EL (cell line): ENCODE measurements at places on chromosomes 7 and 10.
A peak's percentile ranks its signal among the peaks of the same experiment; 100 is the strongest.

DNA sequence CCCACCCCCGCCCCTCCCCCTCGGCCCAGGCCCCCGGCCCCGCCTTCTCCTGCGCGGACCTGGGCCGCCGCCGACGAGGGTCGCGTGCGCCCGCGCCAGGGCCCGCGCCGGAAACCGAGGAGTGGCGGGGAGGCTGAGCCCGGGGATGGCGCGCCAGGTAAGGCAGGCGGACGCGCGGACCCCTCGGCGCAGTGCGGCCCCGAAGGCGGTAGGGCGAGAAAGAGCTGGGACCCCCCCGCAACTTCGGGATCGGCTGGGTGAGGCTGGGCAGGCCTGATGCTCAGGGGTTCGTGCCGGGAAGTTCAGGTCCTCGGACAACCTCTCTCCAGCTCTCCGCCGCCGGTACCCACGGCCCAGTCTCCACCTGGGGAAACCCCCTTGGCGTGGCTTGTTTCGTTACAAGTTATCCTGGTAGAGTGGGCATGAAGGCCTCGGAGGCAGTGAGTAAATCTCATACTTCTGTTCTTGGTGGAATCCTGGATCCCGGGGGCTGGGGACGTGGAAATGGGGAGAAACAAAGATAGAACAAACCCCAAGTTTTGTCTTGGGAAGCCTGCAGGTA, 58.4 kb downstream of the ZNF467 start:
- no peak for DNase-seq

- DNase-seq: no peak
Measured at GRCh38 chr10:60967854-60968484, 24.0 kb upstream of the RHOBTB1 start.

DNA sequence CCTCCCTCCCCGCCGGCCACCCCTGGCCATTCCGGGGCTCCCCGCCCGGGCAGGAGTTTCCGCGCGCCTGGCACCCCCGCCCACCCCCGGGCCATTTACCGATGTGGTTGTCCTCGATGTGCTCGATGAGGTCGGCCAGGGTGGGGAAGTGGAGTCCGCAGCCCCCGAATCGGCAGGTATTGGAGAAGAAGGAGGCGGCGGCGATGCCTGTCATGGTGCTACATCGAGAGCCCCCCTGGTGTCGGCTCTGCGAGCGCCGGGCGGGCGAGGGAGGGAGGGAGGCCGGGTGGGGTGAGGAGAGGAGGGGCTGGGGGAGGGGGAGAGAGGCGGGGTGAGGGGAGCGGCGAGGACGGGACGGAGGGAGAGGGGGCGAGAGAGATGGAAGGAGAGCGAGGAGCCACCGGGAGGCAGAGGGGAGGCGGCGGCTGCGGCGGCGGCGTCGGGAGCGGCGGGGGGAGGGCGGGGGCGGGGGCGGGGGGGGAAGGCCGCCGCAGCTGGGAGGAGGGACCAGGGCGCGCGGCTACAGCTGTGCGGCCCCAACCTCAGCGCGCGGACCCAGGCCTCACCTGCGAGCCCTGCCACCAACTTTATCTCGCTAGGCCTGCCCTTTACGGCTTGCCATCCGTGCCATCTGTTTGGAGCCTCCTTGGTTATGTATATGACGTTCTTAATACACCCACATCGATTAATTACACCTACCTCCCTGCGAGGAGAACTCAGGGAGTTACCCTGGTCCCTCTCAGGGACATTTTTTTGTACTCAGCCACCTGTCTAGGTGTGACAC, at the start of gene JAZF1:
JAZF1 (minus strand) TSS at position 432 of the 784 bp plus-strand sequence.
- peak; percentile 53 for DNase-seq

GRCh38 chr7:141094336-141095070, 20.6 kb downstream of the TMEM178B start:
- DNase-seq: no peak

DNA sequence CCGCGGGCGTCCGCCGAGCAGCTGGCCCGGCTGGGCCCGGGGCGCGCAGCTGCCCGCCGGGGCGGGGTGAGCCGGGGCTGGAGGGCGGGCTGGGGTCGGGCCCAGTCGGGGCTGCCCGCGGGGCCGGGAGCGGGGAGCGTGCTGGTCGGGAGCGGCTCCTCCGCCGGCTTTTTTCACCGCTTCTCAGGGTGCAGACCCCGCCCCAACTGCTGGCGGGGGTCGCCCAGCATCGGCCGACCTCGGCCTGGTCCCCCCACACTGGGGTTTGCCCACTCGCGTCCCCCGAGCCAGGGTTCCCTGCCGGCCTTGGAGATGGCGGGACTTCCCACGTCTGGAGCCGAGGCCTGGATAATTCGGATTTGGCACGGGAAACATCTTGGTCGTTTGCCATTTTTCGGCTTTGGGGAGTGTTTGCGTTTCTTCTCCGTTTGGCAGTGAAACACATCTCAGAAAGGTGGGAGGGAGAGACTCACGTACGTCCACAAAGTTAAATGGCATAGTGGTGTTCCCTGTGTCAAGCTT, 432 bp downstream of the TMEM248 start:
- peak; percentile 43 for DNase-seq

DNA sequence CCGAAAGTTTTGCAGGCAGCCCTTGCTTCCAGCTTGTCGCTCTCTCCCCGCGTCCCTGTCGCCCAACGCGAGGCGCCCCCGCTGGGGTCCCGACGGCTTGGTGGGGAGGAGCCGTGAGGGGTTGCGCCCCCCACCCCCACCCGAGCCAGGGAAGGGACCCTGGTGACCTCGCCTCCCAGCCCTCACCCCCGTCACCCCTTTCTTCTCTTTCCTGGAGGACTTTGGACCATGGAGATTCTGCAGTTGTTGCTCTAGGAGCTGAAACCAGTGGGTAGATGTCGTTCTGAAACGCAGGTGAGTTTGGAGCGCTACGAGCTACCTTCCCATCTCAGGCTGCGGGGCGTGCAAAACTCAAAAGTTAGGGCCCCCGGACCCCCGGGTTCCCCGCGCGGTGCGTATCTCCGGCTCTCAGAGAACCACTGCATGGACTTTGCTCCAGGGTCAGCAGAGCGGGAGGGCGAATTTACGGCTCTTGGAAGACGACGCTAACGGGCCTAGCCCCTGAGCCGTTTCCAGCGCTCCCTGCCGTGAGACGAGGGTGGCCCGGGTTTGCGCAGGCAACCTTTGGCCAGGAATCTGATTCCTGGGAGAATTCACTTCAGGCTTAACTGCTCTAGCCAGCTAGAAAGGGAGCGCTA, 684 bp upstream of the ATXN7L1 start:
- DNase-seq: peak; percentile 67

DNA sequence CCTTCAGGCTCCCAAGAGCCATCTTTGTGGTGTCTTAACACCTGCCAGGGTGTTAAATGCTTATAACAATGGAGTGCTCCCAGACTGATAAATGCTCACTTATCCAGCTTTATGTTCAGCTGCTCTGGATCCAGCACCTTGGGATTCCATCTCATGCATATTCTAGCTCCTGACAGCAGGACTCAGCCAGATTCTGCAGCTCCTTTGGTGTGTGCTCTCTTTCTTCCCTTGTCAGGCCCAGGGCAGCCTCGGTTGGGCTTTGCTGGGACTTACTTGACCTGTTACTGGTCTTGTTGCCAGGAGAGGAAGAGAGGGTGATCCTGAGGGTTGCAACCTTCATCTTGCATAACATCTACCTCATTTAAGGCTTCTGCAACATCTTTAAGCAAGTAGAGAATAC, 59.4 kb upstream of the CCNY start:
- DNase-seq: no peak

DNA sequence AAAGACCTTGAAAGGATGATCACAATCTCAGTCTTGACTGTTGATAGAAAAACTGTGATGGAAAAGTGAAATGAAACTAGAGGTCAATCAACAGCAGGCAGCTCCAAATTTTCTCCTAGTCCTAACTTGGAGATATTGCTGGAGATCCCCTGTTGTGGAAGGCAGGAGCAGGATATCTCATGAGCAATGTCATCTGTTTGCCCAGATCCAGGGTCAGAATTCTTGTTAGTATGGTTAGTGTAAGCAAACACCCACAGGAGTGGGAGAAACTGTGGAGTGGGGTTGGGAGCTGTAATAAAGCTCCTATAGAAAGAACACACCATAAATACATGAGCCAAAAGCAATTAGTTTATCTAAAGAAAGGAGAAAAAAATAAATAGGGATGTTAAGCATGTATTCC, 169.0 kb downstream of the AKR1D1 start:
- DNase-seq: no peak

GRCh38 chr10:23442936-23443335, 4.1 kb downstream of the OTUD1 start:
- DNase-seq: peak; percentile 40

GRCh38 chr10:132580617-132581016, 43.0 kb downstream of the INPP5A start:
- no peak for DNase-seq

- no peak for DNase-seq
Measured at GRCh38 chr10:77763453-77764430, 126.1 kb upstream of the KCNMA1 start.

- DNase-seq: no peak
Measured at GRCh38 chr10:86191686-86192085, 174.9 kb downstream of the GRID1 start.

GRCh38 chr10:73182568-73182967, 14.6 kb downstream of the FAM149B1 start:
- DNase-seq: peak; percentile 52

DNA sequence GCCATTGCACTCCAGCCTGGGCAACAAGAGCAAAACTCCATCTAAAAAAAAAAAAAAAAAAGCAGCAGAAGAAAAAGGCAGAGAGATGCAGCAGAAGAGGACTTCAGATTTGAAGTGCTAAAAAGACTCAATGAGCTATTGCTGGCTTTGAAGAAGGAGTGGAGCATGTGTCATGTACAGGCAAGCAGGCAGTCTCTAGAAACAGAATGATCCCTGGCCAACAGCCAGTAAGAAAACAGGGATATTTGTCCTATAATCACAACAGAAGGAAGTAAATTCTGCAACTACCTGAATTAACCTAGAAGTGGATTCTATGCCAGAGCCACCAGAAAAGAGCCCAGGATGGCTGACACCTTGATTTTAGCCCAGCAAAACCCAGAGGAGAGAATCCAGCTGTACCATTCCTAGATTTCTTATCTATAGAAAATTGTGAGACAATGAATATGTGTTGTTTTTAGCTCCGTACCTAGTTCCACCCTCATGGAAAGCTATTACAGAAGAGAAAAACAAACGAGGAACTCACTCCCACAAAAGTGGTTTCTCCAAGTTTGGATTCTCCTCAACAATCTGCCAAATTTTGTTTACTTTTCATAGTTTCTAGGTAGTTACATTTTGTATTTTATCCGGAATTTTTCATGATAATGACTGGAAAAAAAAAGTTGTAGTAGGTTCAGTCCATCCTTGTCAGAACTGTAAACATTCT, 198.2 kb upstream of the GNAI1 start:
- DNase-seq: no peak

- no peak for DNase-seq
Measured at GRCh38 chr10:11125004-11125403, 107.3 kb downstream of the CELF2 start.

GRCh38 chr7:16891874-16892643, 10.3 kb upstream of the AGR3 start:
- DNase-seq: no peak

DNA sequence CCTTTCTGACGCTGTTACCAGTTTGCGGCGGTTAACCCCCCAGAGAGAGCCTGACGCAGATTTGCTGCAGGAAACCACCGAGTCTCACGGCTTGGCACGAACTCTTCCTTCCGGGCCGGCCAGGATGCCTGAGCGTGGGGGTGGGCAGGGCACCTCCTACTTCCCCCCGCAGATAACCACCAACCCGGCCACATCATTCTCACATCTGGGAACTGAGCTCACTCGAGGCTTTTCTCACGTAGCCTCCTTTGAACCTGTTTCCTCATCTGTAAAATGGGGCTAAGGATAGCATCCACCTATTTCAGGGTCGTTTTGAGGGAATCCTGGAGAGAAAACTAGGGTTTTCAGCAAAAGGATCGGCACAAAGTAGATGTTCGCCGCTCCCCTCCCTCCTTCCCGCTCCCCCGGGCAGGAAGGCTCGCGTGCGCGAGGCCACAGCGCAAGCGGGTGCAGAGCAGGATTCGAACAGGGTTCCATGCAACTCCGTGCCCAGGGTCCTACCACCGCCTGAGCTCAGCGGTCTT, 23.6 kb downstream of the DDIT4 start:
- DNase-seq: peak; percentile 96

- peak; percentile 14 for DNase-seq
Measured at GRCh38 chr7:17099083-17099973, 199.1 kb upstream of the AHR start.

- DNase-seq: no peak
Measured at GRCh38 chr10:78288663-78289062, 255.0 kb downstream of the RPS24 start.

DNA sequence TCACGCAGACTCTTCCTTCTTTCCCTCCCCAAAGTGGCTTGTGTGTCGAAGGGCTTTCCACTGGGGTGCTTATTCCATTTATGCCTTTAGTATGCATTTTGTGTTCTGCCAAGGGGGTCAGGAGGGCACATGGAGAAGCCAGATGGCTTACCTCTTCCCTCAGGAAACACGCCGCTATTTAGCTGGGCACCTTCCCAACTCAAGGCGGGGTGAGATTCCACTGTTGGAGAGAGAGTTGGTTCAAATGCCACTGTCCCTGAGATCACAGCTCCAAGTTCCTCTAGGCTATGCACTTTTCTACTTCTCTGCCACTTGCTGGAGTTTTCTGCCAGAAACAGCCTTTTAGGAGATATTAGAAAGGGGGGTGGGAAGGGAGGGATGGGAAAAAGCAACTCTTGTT, 1091.8 kb downstream of the LRMDA start:
- DNase-seq: no peak

DNA sequence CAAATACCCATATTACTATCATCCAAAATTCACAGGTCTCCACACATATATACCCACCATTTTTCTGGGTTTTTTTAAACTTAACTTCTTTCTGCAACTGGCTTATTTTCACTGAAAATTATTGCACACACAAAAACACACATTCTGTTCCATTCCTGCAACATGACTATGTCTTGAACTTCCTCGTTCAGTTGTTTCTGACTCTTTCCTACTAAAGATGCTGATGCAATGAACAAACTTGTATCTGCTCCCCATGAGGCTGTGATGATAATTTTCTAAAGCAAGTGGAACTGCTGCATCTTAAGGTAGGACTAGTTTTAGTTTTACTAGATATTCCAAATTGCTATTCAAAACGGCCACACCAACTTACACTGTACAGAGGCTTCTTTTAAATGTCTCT, 77.7 kb downstream of the OSBPL3 start:
- DNase-seq: no peak

GRCh38 chr7:12328888-12329770, 74.5 kb downstream of the VWDE start:
- DNase-seq: no peak

- no peak for DNase-seq
Measured at GRCh38 chr7:101021703-101022102, 1.8 kb downstream of the MUC17 start.

- DNase-seq: peak; percentile 74
Measured at GRCh38 chr10:3225561-3225960, 53.0 kb upstream of the PITRM1 start.

DNA sequence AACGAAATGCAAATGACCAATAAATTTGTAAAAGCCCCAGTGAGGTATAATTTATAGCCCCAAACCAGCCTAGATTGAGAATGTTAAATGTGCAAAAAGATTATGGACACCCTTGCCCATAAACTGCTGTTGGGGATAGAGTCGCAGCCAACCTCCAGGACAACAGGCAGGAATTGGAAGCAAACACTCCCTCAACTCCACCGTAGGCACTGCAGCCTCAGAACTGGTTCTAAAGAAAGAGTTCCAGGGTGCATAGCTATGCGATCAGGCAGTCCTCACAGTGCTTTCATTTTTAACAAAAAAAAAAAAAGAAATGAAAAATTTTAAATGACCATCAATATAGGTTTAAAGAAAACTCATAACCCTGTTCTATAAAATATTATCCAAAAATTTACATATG, 86.2 kb downstream of the CXCL12 start:
- DNase-seq: no peak

- DNase-seq: peak; percentile 86
Measured at GRCh38 chr10:27783660-27784059, 38.0 kb upstream of the MKX start.
